ENCODE measurements at places on chromosomes 11 and 22.

- no peak for DNase-seq
Measured at GRCh38 chr22:35312198-35313059, 12.7 kb downstream of the TOM1 start.

- DNase-seq = no peak
Measured at GRCh38 chr11:120335556-120335907, 681 bp upstream of the ARHGEF12 start.

DNA sequence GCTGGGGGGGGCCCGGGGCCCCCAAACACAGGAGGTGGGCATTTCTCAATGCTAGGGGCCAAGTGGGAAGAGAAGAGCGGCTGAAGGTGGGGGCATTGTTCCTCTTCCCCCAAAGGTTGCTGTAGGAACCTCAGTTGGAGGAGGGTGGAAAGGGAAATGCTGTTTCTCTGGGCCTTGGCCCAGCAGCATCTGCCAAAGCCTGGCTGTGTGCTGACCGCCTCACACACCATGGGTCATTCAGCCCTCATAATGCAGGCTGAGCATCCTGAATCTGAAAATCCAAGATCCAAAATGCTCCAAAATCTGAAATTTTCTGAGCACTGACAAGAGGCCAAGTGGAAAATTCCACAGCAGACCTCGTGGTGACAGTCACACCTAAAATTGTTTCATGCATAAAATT is 49.0 kb upstream of the BID start:
- no peak for DNase-seq

DNA sequence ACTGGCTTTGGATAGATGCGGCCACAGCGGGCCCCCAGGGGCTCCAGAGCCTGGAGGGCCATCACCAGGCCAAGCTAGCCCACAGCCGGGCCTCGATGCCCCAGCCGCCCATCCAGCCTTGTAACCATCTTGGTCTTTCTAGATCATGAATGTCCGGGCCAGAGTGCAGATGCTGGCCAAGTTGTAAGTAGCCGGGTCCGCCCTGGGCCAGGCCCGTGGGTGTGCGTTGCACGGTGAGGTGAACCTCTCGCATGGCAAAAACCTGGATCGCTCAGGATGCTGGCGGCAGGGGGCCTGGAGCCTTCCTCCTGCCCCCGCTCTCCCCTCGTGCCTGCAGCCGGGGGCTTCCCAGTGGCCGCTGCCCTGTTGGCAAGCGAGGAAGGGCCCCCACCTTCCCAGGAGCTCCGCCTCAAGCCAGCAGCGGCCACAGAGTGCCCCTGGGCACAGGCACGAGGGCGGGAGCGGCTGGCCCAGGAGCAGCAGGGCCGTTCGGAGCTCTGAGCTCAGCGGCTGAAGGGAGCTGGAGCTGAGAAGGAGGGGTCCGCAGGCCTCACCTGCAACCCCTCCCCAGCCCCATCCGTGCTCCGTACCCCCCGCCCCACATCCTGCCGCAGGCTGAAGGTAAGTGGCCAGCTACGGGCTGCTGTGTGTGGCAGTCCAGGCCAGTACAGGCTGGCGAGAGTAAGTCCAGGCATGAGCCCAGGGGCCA is 10.9 kb upstream of the MRPL23 start:
- no peak for DNase-seq

DNA sequence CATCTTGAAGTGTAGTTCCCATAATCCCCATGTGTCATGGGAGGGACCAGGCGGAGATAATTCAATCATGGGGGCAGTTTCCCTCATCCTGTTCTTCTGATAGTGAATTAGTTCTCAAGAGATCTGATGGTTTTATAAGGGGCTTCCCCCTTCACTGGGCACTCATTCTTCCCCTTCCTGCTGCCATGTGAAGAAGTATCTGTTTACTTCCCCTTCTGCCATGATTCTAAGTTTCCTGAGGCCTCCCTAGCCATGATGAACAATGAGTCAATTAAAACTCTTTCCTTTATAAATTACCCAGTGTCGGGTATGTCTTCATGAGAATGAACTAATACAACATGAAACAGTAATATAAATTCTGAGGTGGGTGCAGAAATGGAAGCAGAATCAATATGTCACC is 12.1 kb upstream of the SPTBN2 start:
- no peak for DNase-seq

- DNase-seq = no peak
Measured at GRCh38 chr22:50605002-50605612, 4.5 kb downstream of the MAPK8IP2 start.

DNA sequence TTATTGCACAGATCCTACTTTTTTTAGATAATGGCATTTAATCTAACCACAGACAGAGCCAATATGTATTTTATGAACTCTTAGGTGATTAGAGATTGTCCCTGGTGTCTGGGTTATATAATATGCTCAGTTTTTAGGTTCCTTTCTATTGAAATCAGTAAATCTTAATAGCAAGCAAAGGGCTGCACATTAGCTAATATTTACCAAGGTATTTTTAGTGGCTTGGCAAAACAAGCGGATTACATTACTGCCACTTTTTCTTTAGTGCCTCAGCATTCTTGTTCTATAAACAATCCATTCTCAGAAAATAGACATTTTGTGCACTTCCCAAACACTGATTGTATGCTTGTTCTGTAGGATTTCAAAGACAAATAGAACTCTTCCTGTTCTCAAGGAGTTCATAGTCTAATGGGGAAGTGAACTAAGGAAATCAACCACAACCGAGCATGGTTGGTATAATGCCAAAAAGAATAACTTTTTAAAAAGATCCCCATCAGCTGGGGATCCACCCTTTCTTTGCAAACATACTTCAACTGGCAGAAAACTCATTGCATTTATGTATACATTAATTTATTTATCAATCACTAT is 23.8 kb downstream of the KCNJ1 start:
- DNase-seq = no peak

- no peak for DNase-seq
Measured at GRCh38 chr11:47393163-47394049, 15.0 kb upstream of the SLC39A13 start.

DNA sequence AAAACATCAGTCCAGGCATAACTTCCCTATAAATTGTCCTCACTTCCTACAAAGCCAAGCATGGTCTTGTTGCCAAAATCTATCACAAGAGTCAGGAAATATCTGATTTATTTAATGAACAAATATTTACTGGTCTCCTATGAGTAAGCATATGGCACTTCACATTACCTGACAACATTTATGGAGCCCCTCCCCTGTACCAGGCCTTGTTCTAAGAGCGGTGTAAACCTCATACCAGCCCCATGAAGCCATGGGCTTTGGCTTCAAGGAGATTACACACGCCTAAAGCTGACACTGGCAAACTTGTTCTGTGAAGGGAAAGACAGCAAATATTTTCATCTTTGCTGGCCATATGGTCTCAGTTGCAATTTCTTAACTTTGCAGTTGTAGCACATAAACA is 43.0 kb upstream of the EIF3D start:
- DNase-seq = no peak

- no peak for DNase-seq
Measured at GRCh38 chr11:68923614-68924013, 19.9 kb downstream of the IGHMBP2 start.

DNA sequence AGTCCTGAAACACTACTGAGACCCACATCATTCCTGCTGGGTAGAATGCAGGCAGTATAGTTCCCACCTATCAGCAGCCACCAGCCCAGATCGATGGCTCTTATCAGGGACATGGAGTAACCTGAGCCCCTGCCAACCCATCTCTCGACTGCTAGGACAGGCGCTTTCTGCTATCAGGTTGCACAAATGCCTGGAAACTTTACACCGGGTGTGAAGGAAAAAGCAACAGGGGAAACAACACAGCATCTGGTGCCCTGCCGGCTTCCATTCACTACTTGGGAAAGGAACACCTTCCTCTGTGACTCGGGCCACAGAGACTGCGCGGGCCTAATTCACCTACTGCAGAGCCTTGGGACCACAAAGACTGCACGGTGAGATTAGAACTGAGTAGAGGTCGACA is 18.5 kb downstream of the RBFOX2 start:
- DNase-seq = no peak

DNA sequence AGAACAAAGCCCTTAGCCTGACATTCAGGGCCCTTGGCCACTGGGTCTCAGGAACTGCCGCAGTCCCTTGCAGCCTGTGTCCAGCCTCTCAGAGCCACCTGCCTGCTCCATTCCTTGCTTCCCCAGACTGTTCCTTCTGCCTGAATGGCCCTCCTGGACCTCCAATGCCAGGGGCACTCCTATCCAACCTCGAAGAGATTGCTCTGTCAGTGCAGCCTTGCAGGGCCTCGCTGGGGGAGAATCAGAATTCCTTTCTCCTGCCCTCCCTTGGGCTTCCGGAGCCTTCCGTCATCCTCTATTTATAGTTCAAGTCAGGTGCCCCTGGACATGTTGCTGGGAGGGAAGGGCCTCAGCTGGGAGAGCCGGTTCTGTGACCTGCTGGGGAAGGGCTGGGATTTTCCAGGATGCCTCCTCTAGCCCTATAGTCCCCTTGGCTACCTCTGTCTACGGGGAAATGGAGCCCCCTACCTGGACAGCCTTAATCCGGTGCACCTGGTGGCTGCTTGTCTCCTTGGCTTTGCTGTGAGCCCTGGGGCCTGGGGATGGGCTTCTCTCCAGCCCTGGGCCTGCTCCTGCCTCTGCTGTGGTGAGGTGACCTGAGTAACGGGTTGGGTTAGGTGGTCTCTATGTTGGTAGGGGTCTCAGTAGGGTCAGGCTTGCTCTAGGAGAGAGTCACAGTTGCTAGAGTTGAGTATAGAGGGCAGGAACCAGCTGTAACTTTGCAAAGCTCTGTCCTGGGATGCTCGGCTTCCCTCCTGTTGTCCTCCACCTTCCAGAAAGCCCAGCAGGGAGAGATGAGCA is 45.9 kb upstream of the SYT7 start:
- DNase-seq = no peak

- DNase-seq = no peak
Measured at GRCh38 chr22:46754110-46754799, 8.2 kb upstream of the TBC1D22A start.

DNA sequence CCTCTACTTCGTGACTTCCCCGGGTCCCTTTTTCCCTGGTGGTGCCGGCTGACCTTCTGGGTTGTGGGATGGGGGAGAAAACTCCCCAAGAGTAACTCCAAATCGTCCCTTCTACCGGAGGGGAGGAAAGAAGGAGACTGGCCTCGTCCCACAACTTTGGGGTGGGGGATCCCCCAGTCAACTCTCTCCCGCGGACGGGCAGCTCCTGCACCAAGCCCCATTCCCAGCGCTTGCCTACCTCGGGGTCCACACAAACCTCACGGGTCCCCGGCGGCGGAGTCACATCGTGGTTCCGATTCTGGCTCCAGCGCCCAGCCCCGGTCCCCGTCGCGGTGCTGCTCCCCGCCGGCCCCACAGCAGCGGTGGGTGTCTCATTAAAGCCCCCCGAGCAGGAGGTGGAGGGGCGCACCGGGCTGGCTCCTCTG is 317 bp downstream of the BDNF start:
- DNase-seq = no peak

DNA sequence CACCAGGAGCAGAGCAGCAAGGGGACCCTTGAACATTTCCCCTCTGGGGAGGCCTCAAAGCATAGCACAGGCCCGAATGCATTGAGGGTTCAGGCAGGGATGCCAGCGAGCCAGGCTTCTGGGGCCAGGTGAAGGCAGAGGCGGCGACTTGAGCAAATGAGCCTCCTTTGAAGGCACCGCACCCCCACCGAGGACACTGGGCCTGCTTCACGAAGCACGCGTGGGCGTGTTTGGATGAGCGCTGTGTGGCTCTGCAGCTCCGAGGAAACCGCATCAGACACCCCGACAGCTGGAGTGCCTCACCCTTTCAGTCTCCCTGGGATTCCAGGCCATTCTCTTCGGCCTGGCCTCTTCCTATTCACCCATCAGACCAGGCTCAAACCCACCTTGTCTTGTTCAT is 301.8 kb downstream of the NTM start:
- DNase-seq = no peak

DNA sequence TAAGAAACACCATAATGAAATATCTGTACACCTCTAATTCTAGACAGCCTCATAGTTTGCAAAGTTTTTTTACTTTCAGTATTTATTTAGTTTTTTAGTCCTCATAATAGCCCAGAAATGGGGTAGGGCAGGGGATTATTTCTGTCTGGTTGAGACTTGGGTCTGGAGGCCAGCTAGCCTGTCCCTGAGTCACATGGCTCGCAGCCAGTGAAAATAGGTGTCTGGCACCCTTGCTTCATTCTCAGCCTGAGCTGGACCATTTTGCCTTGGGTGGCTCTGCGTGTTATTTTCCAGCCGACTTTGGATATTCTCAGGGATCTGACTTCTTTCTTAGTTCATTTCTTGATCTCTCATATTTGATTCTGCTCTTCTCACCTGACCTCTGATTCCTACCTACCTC is 123.9 kb upstream of the NARS2 start:
- DNase-seq = no peak

GRCh38 chr11:119015054-119015611 is 3.0 kb downstream of the RPS25 start:
- no peak for DNase-seq

GRCh38 chr11:113663567-113663966 is 42.5 kb downstream of the TMPRSS5 start:
- DNase-seq = no peak

- no peak for DNase-seq
Measured at GRCh38 chr11:102204174-102204573, 93.9 kb downstream of the YAP1 start.

GRCh38 chr11:128985880-128986279 is 43.2 kb upstream of the TP53AIP1 start:
- no peak for DNase-seq

DNA sequence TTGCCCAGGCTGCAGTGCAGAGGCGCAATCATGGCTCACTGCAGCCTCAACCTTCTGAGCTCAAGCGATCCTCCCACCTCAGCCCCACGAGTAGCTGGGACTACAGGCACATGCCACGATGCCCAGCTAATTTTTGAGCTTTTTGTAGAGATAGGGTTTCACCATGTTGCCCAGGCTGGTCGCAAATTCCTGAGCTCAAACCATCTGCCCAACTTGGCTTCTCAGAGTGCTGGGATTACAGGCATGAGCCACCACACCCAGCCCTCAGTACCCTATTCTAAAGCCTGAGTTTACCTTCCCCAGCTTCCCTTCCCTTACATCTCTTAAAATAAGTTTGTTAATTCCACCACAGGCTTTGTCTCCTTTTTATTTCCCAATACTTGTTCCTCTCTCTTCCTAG is 59.1 kb downstream of the AMBRA1 start:
- no peak for DNase-seq

GRCh38 chr11:46611526-46612304 is 5.3 kb downstream of the HARBI1 start:
- no peak for DNase-seq

DNA sequence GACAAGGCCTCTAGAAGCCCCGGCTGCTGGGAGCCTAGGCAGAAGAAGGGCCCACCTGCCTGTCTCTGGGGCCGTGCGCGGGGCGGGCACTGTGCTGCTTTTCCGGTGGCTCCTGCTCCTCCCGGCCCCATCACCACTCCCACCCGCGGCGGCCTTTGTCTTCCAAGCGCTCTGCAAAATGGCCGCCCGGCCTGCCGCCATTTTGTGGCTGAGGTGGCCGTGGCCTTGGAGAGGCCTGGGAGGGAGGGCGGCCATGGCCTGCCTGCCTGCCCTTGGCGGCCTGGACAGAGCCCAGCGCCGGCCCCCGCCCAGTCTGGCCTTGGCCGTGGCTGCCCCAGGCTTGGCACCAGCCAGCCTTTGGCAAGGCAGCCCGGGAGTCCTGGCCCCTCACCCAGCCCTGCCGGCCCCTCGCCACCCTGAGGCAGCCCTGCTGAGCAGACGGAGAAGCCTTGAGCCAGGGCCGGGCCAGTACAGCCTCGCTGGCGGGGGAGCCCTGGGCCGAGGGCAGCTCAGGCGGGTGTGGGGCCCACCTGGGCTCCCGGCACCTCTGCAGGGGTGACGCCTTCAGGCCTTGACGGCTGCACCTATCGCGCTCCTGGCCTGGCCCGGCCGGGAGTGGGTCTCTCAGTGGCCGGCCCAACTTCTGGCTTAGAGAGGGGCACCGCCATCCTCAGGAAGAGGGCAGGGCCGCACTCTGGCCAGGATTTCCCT is 46.0 kb upstream of the PPARA start:
- no peak for DNase-seq

Data from CD4-positive, alpha-beta T cell treated with Interleukin-12 subunit alpha and Interleukin-12 subunit beta, for 1 hour (primary cell).